ENCODE measurements at places on chromosomes 3 and 15.

DNA sequence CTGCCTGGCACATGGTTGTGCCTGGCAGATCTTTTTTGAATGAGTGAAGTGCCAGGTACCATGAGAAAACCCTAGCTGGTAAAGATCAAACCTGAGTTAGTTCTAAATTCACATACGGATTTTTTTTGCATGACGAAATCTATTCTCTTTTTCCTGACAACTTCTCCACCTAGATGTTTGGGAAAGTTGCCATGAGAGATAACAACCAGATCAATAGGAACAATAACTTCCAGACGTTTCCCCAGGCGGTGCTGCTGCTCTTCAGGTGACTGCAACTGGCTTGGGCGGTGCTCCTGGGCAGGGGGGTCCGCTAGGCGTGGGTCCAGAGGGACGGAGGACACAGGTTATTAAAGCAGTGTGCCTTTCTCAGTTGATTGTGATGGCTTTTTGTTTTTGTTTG is 71.8 kb downstream of the CHDH start:
- DNase-seq = no peak

DNA sequence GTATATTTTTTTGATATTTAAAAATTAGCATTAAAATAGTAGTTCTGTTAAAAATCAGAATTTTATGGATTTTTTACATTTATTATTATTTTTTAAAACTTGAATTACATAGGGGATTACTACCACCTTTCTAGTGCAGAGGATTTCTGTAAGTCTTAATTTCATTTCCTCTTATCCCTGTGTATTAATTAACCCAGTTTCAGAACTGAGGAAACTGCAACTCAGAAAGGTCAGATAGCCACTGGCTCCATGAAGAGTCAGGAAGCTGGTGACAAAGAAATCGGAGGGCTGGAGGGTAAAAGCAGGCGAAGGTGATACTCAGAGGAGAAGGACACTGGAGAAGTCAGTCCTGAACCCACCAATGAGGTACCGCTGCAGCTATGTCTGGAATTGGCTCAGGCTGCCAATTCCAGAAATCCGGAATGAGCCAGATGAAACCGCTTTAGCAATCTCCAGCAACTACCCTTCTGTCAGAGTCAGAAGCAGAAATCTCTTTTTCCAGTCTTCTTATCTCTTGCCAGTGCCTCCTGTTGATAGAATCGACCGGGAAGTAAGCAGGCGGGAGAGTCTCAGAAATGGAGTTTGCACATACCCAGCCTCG is 308.5 kb downstream of the SV2B start:
- no peak for DNase-seq

- DNase-seq = no peak
Measured at GRCh38 chr3:43254125-43254524, 32.2 kb upstream of the SNRK start.

DNA sequence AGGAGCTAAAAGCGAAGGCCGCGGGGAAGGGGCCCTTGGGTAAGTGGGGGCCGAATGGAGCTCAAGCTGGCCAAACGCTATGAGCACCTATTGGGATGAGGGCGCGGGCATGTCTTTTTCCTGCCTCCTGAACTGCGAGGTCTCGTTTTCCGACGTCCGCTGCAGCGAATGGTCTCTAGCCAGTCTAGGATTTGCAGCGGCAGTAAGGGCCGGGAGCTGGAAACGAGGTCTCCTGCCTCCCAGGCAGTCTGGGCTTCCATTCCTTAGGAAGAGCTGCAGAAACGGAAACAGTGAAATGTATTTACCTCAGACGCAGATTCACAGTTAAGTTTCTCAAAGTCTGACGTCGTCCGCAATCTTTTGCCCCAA is 517 bp downstream of the TMA7 start:
- no peak for DNase-seq

DNA sequence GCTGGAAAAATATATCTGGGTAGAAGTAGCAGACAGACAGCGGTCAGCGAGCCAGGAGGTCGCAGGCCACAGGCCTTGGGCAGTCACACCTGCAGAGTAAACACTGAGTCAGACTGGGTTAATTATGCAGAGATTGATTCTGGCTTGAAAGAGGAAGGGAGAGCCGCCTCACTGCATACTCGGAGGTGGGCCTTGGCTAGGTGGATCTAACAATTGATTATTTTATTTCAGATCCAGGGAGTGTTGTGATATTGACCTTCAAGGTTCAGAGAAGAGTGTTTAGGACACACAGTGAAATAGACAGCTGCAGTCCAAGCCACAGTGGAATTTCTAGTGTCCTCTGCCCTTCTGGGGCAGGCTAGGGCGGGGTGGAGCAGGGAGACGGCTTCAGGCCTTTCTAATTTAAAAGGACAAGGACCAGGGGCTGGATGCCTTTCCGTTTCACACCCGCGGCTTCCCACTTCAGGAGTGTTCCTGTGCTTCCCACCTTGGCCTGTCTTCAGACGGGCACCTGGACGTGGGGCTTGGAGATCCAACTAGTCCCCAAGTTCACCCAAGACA is 237.3 kb downstream of the XXYLT1 start:
- DNase-seq = peak; percentile 26
